ENCODE measurements at places on chromosomes 6 and 20.

- no peak for DNase-seq
These were observed 71.5 kb downstream of the BTBD3 start for GRCh38 chr20:11989018-11989771.

GRCh38 chr20:57070296-57070695 lies 196.1 kb downstream of the BMP7 start:
- DNase-seq, result no peak

DNA sequence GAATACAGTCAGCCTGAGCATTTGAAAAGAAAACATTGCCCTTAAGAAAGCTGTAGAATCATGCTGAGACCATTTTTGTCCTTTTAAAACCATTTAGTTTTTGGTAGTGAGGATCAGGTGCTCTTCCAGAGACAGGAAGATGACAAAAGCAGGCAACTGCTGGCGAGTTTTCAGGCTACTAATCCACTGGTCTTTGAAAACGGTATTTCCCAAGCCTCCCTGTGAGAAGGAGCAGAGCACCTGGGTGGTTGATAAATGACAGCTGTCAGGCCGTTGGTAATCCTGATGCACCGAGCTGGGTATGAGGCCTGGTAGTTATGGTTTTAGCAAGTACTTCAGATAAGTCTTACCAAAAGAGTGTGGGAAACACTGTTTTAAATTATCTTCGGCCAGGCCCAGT lies 10.1 kb upstream of the SEC63 start:
- no peak for DNase-seq

- DNase-seq, result no peak
These were observed 3.7 kb upstream of the DBNDD2 start for GRCh38 chr20:45404438-45404837.

- DNase-seq, result no peak
These were observed 168.5 kb upstream of the AKIRIN2 start for GRCh38 chr6:87870556-87870955.

GRCh38 chr6:144922120-144922722 lies 637.1 kb downstream of the UTRN start:
- no peak for DNase-seq

- DNase-seq, result no peak
These were observed 76.4 kb downstream of the BACH2 start for GRCh38 chr6:90220273-90220672.

GRCh38 chr6:20877008-20877937 lies 343.0 kb downstream of the CDKAL1 start:
- DNase-seq, result no peak

- no peak for DNase-seq
These were observed 137.3 kb downstream of the ZFAND3 start for GRCh38 chr6:37956711-37957275.

DNA sequence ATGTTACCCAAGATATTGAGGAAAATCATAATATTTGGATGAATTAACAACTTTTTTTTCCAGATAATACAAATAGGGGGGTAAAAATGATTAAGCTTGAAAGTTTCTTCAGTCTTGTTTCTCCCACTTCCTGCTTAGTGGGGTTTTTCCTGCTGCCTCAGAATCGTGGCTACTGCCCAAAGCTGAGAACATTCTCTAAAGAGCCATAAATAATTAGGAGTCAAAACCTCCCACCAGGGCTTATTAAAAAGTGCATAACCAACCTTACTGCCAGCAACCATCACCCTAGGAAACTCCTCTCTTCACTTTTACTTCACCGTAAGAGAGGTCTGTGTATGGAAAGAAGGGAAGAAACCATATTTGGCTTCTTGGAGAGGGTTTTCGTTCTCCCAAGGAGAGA lies 9.0 kb upstream of the LCA5 start:
- DNase-seq, result no peak

GRCh38 chr6:166877349-166877748 lies 79.0 kb downstream of the RNASET2 start:
- DNase-seq, result no peak

DNA sequence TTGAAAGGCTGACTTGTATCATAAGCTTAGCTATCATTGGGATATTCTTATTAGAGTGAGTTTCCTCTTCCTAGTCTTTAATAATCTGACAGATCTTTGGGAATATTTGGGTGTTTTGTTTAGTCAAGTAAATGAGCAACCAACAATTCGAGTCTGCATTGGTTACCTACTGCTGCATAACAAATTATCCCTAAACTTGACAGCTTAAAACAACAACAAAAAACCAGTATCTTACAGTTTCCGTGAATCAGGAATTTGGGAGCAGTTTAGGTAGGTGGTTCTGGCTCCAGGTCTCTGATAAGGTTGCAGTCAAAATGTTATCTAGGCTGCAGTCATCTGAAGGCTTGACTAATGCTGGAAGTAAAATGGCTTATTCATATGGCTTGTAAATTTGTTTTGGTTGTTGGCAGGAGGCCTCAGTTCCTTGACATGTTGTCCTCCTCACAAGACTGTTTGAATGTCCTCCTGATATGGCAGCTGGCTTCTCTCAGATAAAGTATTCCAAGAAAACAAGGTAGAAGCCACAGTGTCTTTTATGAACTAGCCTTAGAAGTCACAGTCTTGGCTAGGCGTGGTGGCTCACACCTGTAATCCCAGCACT lies 7.2 kb downstream of the GTF3C6 start:
- no peak for DNase-seq

- no peak for DNase-seq
These were observed 1296.6 kb downstream of the EPHA7 start for GRCh38 chr6:92122746-92123145.

GRCh38 chr20:40562031-40562430 lies 127.0 kb downstream of the MAFB start:
- no peak for DNase-seq

DNA sequence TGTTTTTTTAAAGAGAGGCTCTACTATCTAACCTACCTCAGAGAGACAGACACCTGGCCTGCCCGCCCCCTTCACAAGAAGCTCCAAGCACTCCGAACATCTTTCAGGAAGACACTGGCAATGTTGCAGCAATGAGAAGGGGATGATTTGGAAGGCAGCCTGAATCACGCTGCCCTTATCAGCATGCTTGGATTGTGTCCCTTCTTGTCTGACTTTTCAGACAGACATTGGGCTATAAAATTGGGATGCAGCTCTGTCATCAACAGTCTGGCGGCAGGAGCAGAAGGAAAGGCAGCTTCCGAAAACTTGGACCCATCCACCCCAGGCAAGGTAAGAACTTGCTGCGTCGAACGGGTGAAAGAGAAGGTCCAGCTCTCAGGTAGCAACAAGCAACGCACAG lies 56.0 kb downstream of the CDK5RAP1 start:
- no peak for DNase-seq

GRCh38 chr20:63098195-63098810 lies 91.5 kb upstream of the BHLHE23 start:
- DNase-seq, result no peak

DNA sequence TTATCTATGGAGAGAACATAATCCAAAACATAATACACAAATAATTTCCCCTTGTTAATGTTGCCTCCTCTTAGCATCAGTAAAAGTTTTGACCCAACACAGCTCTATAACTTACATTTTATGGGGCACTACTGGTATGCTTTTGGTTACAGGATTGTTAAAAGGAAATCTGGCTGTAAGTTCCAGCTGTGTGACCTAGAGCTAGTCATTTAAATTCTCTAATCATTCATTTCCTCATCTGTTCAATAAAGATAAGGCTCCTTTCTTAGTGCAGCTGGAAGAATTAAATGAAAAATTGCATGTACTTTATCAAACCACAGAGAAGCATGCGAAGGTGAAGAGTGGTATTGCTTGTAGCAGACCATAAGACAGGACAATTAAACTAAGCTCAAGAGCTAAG lies 4.6 kb downstream of the SLC17A2 start:
- no peak for DNase-seq

GRCh38 chr20:45646875-45647274 lies 15.8 kb upstream of the WFDC9 start:
- no peak for DNase-seq

DNA sequence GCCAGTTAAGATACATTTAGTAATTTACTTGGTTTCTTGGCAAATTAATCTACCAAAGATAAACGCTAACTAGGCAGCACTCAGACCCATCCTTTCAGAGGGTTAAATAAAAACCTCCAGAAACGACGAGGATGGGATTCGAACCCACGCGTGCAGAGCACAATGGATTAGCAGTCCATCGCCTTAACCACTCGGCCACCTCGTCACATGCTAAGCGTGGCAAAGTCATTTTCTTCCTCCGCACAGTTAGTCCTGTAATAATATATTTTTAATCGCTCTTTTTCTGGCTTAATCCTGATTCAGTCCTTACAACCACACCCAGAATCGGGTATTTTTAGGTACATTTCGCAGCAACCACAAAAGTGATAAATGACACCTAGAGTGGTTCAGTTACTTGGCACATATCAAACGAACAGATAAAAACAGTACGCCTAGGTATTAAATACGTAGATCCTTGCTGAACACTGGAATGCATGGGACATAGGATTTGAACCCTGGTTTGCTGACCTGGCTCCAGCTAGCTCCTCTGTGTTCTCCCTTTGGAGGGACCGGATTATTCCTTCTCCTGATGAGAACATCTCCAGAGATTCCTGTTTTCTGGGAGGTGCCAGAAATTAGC lies 71.6 kb downstream of the GPX5 start:
- no peak for DNase-seq

DNA sequence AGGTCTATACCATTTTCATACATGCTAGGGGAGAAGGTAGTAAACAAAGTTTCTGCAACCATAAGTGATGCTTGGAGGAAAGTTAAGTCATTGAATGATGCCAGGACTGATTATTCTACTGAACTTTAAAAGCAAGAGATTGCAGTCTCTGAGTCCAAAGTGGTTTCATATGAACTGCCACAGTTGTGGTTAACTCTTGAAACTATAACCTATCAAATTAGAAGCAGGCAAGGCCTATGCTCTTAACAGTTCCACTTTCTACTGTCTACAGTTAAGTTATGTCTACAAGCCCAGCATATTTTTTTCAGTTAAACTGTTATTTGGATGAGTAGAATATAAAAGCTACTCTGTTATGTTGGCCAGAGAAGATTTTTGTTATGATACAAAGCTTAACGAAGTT lies 326.5 kb upstream of the RUNX2 start:
- DNase-seq, result no peak

DNA sequence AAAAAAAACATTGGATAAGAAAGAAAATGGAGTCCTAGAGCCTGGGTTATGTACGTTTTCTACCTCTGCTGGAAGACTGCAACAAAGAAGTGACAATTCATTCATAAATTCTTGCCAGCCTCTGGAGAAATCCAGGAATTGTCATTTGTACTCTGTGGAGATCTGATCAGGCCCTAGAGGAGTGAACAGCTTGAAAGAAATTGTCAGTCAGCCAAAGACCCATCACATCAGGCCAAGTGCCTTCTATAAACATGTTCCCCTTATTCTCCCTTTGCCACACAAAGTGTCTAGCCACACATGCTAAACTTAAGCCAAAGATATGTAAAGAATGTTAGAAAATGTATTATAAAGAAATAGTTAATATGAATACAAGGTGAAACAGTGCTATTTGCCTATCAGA lies 152.4 kb downstream of the ADAT2 start:
- DNase-seq, result no peak

GRCh38 chr6:30798494-30798893 lies 54.1 kb upstream of the IER3 start:
- no peak for DNase-seq

DNA sequence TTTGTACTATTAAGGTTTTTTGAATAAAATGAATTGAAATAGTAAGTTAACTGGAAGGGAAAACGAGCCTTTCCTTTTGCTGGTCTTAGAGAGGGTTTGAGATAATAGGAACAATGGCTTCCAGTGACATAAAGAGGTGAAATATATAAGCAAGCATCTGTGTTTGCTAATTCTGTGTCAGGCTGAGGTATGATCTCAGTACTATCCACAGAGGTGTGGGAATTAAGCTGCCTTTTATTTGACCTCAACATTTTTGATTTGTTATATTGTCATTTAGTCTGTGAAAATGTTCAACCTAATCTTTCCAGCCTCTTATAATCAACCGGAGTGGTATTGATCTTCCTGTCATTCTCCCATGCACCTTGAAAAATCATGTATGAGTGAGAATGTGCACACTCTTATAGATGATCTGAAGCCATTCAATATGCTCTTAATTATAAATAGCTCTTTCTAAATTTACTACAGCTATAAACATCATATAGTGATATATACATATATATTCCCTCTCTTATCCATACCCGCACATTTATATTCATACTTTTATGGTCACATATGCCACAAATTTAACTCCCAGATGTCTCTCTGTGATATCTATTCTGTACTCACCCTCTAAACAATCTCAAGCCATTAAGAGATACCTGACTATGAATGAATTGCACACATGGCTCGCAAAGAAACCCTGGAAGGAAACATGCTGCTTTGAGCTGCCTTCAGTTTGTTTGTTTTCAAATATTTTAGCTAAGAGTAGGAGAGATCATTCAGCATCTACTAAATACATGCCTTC lies 754.7 kb upstream of the NRSN1 start:
- DNase-seq, result no peak

DNA sequence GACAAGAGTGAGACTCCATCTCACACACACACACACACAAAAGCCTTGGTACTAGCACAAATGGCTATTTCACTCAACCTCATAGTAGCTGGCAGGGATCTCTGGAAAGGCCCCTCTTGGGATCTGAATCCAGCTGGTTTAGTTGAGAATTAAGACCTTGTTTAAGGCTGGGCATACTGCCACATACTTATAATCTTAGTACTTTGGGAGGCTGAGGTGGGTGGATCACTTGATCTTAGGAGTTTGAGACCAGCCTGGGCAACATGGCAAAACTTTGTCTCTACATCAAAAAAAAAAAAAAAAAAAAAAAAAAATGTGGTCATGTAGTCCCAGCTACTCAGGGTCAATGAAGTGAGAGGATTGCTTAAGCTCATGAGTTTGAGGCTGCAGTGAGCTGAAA lies 628.3 kb downstream of the MMUT start:
- DNase-seq, result no peak

- DNase-seq, result no peak
These were observed 1.2 kb upstream of the PLTP start for GRCh38 chr20:45913116-45913515.

DNA sequence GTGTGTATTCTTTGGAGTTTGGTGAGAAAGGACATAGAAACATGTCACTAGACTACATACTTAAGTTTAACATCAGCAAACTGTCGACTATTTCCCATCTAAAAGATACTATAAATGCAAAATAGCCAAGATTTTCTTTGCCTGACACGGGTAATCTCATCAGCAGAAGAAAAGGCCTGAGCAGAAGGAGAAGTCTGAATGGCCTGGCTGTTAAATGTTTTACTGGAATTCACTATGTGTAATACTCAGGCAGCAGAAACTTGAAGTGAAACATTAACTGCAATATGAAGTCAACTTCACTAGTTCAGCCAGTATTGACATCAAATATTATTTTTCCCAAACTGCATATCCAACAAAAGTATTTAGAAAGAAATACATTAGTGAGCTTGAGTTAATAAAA lies 6.4 kb upstream of the DSE start:
- DNase-seq, result no peak

- DNase-seq, result no peak
These were observed 372.0 kb downstream of the PREX1 start for GRCh38 chr20:48455651-48456365.

DNA sequence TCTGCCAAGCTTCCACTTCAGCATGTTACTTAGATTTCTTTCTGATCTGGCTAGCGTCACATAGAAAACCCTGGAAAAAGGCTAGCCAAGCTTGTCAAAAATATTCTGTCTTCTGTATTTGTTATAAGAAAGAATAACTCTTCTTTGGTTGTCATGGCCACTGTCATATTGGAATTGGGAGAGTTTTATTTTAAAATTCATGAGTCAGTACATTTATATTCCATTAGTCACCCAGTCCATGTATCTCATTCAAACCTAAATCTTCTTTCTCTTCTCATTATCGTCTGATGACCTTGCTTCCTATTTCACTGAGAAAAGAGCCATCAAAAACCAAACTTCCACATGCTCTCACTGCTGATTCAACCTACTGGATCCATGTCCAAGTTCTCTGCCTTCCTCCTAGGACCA lies 65.7 kb downstream of the EPM2A start:
- no peak for DNase-seq

Data from stimulated activated CD4-positive, alpha-beta T cell treated with anti-CD3 and anti-CD28 coated beads, Interleukin-15, amount 100 ng/mL, for 1 hour (primary cell).